Right ventricle myocardium inferior (tissue), 1 donor: ENCODE measurements at places on chromosomes 3 and 15.

GRCh38 chr15:29270976-29271375, 1.4 kb upstream of the NSMCE3 start:
- no peak for DNase-seq

DNA sequence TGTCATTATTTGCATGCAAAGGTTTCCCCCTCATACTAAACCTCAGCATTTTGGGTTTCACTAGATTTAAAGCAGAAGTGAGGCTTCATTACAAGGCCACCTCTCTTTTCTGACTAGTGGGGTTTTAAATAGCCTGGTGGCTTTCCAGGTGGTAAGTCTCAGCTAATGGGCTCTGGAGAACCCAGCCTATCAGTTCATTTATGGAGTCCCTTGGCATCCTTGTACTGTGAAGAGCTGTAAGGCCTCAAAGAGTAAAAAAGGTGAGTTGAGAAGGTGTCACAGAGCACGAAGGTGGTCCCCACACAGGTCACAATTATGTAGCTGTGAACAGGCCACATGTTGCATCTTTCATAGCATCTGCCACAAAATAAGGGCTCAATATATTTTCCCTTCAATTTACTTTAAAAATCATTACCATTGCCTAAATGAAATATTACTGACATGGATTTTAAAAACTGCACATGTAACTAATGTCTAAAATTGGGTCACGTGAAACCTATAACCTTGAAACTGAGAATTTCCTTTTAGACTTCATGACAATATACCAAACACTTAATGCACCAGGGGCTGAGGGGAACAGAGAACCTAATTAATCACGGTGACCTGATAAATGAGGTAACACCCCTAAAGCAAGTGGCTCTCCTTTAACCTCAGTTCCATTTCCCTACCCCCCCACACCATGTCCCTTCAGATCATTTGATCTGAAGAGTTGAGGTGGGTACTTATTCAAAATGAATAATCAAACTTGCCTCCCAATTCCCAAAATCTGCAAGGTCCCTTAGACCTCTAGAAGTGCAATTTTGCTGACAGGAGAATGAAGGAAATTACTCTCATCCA, 1.3 kb downstream of the NGLY1 start:
- DNase-seq = no peak

GRCh38 chr3:129007792-129008191, 6.7 kb downstream of the EFCC1 start:
- DNase-seq = no peak

DNA sequence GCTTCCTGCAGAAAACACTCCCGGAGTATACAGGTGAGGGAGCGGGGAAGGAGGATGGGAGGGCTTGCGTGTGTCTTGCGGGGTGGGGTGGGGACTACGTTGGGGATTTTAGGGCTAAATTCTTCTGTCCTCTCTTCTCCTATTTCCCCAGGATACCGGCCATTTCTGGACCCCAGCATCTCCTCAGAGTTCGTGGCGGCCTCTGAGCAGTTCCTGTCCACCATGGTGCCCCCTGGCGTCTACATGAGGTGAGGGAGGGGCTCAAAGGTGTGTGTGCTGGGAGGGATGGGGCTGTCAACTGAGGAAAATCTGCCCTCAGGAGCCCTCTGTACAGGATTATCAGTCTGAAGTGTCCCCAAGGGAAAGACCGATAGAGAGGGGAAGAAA, 6.6 kb downstream of the DUOX1 start:
- no peak for DNase-seq

DNA sequence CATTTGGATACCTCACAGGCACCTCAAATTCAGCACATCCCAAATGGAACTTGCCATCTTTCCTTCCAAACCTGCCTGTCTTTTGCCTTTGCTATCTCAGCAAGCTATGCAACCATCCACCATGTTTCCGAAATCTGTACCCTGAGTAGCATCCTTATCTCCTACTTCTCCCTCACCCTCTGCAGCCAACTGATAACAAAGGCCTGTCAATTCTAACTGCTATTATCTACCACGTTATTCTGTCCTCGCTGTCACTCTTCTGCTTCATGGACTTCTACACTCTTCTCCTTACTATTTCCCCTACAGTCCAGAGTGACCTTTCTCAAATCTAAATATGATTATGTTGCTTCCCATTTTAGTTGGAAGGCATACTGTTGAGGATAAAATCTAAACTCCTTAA, 25.5 kb upstream of the TAFA4 start:
- DNase-seq = no peak

GRCh38 chr3:42061713-42062380, 29.3 kb upstream of the TRAK1 start:
- DNase-seq = peak; percentile 86

GRCh38 chr15:93861956-93862741, 369.2 kb upstream of the MCTP2 start:
- no peak for DNase-seq

GRCh38 chr15:71455107-71455506, 339.8 kb downstream of the THSD4 start:
- no peak for DNase-seq

GRCh38 chr15:40879609-40880008, 5.6 kb upstream of the RHOV start:
- DNase-seq = no peak

DNA sequence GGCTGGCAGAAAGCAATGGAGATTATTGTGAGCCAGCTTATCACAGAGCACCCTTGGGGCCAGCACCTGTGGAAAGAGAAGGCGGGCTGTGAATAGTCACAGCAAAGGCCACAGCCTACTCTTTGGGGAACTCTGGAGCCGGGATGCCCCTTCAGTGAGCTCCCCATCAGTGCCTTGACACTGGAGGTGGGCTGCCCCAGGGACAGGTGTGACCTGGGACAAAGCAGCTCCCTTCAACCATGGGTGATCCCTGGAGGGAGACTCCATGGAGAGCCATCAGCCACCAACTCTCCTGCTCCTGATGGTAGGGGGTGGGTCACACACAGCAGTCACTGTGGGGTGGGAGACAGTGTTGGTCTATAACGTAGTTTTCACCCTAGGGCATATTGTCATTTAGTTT, 5.8 kb downstream of the TTC21A start:
- DNase-seq = no peak

GRCh38 chr3:141257961-141258360, 26.3 kb downstream of the PXYLP1 start:
- DNase-seq = no peak

- DNase-seq = no peak
These were observed 30.7 kb upstream of the ANPEP start for GRCh38 chr15:89845305-89845893.

DNA sequence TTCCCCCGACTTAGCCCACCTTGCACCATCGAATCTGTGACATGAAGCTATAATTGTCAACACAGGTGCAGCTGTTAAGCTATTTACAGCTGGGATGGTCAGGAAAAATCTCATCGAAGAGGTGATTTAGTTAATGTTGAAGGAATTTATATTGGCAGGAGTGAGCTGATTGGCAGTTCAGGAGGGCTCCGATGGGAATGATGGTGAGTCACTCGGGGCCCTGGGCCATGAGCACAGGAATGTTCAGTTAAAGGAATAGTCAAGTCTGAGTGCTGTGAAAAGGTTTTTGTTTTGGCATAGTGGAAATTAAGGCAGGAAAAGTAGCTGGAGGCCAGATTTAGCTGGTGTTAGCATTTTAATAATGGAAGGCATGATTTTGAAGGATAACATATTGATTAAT, 95.7 kb downstream of the OXSM start:
- no peak for DNase-seq

GRCh38 chr15:101126618-101127505, 125.0 kb downstream of the CHSY1 start:
- DNase-seq = no peak

- DNase-seq = no peak
These were observed 46.5 kb downstream of the MSL2 start for GRCh38 chr3:136149667-136150066.

DNA sequence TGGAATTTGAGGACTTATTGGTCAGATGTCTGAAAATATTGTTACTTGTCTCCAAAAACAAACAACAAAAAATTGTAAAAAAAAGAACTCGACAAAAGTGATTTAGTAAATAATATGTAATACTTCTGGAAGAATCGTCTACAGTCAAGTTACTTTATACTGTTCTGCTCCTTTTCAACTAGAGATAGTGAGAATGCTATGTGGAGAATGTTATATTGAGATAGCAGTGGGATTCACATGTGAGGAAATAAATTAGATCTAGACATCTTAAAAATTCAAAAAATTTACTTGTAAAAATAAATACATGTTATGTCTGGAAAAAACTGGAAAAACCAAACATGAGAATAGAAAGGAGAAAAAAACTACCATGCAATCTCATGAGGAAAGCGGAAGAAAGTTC, 64.9 kb downstream of the SGO1 start:
- DNase-seq = no peak

DNA sequence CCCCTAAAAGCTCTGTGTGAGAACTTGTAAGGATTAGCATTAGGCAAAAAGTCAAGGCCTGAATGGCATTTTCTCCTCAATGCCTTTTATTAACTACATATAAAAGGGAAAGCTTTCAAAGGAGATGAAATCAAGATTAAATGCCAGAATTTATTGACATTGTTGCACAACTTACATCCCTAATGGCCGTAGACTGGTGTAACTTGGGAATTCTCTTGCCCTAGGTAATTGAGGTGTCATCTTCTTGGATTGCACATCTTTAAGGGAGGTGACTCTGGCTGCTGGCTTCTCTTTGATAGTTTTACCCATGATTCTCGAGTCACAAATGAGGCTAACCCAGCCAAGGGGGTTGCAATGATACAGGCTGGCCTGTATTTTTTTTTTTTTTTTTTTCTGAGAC, 249.1 kb downstream of the TBL1XR1 start:
- DNase-seq = no peak
